ENCODE measurements at places on chromosomes 1 and 21.

GRCh38 chr1:246482805-246483568 is 24.1 kb downstream of the SMYD3 start:
- DNase-seq: no peak

GRCh38 chr1:7811476-7811875 is 27.4 kb downstream of the PER3 start:
- DNase-seq: no peak

DNA sequence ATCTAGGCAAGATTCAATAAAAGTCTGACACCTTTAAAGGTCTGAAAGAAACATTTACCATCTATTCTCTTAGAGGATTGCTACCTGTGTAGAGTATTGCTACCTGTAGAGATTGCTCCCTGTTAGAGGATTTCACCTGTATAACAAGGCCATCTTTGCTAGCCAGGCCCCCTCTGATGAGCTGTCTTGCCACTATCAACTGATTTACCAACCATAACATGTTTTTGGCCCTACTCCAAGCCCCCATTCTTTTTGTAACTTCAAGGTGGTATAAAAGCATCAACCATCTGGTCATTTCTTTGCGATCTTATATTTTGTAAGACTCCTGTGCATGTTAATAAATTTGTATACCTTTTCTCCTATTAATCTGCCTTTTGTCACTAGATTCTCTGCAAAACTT is 424.7 kb upstream of the CAMK1G start:
- DNase-seq: no peak

GRCh38 chr1:40774266-40774998 is 9.2 kb upstream of the KCNQ4 start:
- DNase-seq: peak; percentile 50

DNA sequence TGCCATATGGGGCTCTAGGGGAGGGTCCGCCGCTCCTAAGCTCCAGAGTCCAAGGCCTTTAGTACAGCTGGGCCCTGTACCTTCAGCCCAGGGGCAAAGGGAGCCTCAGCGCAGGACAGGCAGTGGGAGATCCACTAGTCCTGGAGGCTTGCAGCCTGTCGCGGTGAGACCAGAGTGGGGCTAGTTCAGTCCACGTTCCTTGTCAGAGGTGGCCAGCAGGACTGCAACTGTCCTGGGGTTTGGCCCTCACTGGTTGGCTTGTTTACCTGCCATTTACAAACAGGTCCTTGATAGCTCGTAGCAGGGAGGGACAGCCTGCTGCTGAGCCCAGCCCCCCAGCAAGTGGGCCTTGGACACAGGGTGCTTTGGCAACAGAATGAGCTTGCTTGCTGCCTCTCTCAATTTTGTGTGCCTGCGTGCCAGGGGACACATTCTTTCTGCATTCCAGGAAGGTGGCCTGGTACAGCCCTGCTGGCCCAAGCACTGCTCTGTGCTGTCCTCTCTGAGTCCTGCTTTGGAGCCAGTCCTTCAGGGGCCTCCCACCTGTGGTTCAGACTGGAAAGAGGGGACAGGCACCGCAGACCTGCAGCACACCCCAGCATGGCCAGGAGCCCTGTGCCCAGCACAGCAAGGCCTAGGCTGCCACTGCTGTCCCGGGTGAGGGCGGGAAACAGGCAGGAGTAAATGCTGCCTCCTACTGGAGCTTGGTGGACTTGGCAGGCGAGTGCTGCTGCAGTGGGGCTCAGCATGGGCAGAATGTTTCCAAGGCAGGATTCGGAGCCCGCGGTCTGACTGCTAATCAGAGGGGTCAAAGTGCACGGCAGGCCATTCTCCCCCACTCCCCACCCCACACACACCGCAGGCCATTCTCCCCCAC is 15.2 kb downstream of the H6PD start:
- no peak for DNase-seq

GRCh38 chr1:220291580-220291979 is 19.3 kb upstream of the RAB3GAP2 start:
- DNase-seq: no peak

DNA sequence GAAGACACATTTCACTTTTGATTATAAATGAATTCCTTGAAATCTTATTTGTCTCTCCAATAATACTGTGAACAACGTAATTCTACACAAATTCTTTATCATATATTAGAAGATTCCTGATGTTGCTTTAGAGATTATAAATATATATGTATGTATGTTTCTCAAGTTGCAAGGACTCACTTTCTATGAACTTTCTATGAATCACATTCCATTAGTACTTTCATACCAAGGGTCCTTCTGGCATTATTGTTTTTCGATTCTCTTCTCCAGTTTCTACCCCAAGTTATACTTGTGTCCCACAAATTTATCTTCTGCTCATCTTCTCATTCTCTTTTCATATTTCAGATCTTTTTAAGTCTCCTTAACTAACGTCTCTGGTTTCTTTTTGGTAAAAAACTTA is 55.9 kb downstream of the ZNHIT6 start:
- no peak for DNase-seq

GRCh38 chr1:156083800-156084790 is 1.8 kb upstream of the MEX3A start:
- no peak for DNase-seq

- DNase-seq: no peak
Measured at GRCh38 chr1:177825276-177825901, 144.5 kb downstream of the SEC16B start.

GRCh38 chr1:228941666-228942065 is 206.4 kb downstream of the RHOU start:
- no peak for DNase-seq

GRCh38 chr1:98556521-98557158 is 104.9 kb upstream of the SNX7 start:
- no peak for DNase-seq

DNA sequence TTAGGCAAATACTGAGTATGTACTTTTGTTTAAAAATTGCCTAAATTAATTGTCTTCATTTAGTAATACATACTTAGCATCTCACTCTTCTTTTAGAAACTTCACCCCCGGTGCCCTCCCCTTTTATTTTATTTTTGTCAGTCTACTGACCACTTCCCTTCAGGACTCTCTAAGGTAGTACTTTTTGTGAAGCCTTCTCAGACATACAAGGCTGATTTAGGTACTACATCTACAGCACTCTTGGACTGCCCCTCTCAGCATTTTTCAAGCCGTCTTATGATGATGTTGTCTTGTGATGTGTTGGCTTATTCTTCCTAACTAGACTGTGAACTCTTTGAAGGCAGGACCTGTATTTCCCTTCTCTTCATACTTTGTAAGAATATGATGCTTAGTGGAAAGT is 24.7 kb downstream of the RPS6KC1 start:
- no peak for DNase-seq

DNA sequence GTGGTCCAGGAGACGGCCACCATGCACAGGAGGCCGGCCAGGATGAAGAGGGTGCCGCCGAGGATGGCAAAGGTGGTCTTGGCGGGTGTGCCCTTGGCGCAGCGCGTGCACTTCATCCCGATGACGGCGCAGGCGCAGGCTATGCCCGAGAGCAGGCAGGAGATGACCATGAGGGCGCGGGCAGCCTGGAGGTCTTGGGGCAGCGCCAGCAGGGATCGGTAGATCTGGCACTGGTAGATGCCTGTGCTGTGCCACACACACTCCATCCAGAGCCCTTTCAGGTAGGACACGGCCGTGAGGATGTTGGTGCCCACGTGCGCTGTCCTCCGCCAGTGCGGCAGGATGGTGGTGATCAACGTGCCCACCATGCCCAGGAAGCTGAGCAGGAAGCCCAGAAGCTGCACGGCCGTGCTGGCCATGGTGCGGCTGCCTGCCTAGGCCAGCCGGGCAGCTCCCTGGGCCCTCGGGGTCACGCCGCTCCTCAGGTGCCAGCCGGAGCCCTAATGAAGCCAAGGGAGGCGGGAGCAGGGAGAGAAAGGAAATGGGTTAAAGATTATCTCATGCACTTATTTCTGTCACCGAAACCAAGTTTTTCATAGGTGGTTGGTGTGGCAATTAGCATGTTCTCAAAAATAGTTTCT is 18.5 kb downstream of the CLDN14 start:
- no peak for DNase-seq

- peak; percentile 25 for DNase-seq
Measured at GRCh38 chr1:89525169-89525855, 683 bp downstream of the LRRC8B start.

DNA sequence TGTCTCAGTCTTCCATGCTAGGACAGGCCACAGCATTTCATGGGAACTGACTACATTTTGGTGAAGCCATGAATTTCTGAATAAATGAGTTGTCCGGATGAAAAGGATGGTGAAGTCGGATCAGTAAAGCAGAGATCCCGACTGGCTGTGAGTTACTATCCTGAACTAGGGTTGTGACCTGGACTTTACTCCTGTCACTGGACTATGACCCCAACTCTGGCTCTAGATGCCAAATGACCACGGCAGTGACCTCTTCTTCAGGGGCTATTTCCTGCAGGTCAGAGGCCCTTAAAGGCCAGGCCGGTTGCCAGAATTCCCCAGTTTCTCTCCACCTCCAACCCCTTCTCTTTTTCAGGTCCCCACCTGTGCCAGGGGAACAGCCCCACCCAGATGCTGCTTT is 1.7 kb upstream of the NECTIN4 start:
- no peak for DNase-seq

GRCh38 chr1:42736152-42736551 is 3.9 kb downstream of the CLDN19 start:
- no peak for DNase-seq

- no peak for DNase-seq
Measured at GRCh38 chr1:110927484-110928075, 36.1 kb downstream of the LRIF1 start.

GRCh38 chr21:26320596-26320995 is 150.0 kb upstream of the APP start:
- DNase-seq: no peak

GRCh38 chr1:59498640-59499039 is 201.7 kb downstream of the FGGY start:
- DNase-seq: no peak

DNA sequence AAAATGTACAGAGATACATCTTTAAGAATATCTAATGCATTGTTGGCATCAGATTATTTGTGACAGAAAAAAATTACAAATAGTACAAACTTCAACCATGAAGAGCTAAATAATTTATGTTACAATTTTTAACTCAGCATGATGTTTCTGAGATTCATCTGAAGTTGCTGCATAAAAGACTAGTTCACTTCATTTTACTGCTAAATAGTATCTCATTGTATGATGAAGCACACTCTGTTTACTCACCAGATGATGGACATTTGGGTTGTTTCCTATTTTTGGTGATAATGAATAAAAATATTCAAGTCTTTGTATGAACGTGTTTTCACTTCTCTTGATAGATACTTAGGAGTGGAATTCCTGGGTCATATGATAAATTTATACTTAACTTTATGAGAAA is 20.6 kb downstream of the EGLN1 start:
- DNase-seq: no peak

- DNase-seq: no peak
Measured at GRCh38 chr1:180586671-180587155, 27.9 kb downstream of the OVAAL start.

DNA sequence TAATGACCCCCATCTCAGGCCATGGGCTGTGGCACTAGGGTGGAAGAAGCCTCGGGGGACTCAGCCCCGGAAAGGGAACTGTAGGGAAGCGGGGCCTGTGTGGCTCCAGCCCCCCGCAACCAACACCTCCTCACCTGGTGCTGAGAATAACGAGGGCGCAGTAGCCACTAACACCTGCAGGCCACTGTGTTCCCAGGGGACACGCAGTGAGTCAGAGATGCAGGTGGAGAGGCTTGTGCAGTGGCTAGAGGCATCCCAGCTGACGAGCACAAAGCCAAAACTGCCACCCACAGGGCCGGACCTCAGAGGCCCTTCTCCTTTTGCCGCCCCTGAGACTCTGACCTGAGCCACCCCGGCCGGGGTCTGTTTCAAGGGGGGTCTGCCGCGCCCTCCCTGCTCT is 33.5 kb upstream of the CCDC27 start:
- no peak for DNase-seq

DNA sequence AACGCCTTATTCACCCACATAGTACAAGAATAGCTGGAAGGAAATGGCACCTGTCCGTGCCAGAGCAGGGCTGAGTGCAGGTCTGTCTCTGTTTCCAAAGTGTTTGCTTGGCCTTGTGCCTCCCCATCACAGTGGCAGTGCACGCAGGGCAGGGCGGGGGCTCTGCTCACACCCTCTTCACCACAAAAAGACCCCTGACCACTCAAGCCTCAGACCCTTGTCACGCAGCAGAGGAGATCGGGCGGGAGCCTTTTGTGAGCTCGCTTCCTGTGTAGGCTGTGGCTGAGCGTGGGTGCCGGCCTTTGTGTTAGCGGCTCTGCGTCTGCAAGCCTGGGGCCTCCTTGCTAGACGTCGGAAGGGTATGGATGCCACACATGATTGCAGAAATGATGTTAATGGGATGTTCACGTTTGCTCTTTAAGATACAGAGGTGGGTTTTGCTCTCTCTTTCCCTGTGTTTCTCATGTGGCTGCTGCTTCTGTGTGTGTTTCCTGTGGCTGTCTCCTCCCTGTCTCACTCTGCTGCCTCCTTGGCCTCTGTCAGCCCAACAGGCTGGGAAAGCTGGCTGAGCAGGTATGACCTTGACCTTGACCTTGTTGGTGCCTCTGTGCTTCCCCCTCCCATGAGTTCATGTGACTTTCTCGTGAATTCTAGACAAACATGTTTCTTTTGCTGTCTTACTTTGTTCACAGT is 45.4 kb downstream of the S100B start:
- peak; percentile 36 for DNase-seq

- DNase-seq: no peak
Measured at GRCh38 chr21:27122686-27123085, 155.8 kb upstream of the ADAMTS5 start.

GRCh38 chr1:245121523-245121922 is 33.3 kb upstream of the KIF26B start:
- DNase-seq: no peak

GRCh38 chr1:207140536-207140935 is 36.5 kb downstream of the C4BPA start:
- no peak for DNase-seq

All from activated T-helper 9 cell treated with anti-CD3 and anti-CD28 coated beads, Interleukin-2, amount 50 U/mL, for 16 hours (primary cell).